ENCODE measurements at places on chromosomes 1 and 21.

DNA sequence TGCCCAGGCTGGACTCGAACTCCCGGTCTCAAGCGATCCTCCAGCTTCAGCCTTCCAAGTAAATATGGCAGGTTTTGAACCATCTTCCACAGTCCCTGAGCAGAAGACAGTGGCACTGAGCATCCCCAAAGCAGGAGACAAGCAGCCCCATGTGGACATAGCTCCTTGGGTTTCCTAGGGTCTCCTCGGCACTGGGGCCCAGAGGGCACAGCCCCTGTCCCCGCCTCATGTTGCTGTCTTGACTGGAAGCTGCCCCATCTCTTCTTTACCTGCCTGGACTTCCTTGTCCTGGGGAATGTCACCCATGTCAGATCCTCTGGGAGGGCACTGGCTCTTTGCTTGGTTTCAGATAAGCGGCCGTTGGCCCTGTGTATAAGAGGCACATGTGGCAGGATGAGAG, 263.7 kb upstream of the RAB4A start:
- no peak for DNase-seq

DNA sequence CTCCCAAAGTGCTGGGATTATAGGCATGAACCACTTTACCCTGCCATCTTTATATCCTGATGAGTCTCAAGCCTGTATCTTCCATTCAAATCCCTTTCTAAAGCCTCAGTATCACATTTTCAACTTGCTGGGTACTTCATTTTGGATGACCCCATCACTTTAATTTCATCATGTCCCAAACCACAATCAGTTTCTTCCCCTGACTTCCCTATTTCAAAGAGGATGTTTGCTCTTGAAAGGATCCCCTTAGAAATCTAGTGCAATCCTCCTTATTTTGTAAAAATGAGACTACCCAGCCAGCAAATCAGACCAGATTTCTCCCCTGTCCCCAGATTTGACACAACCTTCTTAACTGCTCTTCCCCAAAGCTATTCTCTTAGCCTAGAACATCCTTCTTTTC, 7.0 kb upstream of the TRIT1 start:
- no peak for DNase-seq

DNA sequence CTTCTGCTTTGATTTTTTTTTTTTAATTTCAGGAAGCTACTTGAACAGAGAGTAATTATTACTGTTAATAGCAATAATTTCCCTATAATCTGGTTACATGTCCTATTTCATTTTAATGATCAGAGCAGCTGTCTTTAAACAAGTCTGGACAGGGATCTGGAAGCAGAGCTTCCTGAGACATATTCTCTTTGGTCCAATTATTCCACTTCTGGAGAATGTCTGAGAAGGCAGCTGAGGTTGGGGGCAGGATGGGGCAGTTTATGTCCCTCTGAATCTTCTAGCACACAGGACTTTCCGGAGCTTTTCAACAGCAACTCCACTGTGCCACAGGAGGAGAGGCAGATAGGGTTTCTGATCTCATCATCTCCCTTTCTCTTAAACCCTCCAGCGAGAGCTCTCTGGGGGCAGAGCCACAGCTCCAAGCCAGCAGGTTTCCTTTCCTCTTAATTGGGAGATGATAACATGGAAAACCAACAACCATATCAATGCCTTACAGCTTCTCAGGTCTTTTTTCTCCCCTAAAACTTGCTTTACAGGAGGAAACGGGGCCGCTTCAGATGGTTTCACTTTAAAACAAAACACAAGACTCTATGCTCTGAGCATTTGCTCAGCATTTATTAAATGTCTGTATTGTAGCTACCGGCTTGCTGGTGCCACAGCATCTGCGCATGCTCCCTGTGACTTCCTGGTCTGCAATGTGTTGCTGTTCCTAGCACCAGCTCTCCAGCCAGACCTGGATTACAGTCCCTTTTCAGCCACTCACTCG, 425.7 kb upstream of the USP24 start:
- peak; percentile 51 for DNase-seq

DNA sequence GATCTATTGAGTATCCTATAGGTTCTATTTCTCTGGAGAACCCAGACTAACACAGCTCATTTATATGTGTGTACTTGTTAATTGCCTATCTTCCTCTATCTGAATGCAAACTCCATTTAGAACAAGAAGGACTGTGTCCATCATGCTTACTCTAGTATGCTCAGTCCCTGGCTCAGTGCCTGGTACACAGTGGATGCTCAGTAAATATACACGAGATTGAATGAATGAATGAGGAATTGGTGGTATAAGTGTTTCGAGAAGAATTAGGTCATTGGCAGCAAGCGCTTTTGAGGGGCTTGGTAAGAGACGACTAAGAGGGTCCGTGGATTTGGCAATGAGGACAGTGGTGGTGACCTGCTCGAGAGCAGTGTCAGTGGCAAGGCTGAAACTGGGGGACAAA, 112.5 kb downstream of the CSMD2 start:
- DNase-seq: no peak

GRCh38 chr1:39230261-39231190, 26.0 kb downstream of the MACF1 start:
- DNase-seq: no peak

GRCh38 chr21:28378026-28378425, 614.7 kb downstream of the LTN1 start:
- DNase-seq: no peak

DNA sequence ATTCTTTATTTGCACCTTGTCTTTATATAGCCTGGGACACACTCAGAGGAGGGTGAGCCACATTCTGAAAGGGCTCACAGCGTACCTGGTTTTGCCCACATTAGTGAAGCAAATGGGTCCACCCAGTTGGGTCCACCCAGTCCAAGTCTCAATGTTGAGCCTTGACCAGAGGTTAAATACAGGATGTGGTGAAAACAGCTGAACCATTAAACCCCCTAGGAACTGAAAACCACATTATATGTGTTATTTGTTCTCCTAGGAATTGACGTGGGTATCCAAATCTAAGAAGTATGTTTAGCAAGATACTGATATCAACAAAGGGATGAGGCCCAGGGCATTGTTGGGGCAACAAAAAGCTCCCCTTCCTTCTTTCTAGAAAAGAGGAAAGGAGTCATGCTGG, 83.8 kb downstream of the SETD4 start:
- no peak for DNase-seq

GRCh38 chr1:159763686-159764085, 17.1 kb upstream of the DUSP23 start:
- no peak for DNase-seq

DNA sequence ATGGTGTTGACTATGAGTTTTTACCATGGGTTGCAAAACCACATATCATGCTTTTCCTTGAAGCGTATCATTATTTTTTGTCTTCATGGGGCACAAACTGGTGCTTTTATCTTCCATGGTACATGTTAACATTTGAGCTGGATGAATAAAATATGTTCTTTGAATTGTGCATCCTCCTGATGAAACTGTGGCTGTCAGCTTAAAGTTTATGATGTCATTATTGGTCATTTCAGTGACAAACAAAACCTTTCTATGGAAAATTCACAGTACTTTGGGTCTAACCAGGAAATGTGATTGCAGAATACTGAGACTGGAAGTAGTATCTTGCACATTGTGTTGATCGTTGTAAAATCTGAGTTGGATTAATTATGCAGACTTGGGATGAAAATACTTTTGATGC, 291.7 kb upstream of the ZRANB2 start:
- DNase-seq: no peak

DNA sequence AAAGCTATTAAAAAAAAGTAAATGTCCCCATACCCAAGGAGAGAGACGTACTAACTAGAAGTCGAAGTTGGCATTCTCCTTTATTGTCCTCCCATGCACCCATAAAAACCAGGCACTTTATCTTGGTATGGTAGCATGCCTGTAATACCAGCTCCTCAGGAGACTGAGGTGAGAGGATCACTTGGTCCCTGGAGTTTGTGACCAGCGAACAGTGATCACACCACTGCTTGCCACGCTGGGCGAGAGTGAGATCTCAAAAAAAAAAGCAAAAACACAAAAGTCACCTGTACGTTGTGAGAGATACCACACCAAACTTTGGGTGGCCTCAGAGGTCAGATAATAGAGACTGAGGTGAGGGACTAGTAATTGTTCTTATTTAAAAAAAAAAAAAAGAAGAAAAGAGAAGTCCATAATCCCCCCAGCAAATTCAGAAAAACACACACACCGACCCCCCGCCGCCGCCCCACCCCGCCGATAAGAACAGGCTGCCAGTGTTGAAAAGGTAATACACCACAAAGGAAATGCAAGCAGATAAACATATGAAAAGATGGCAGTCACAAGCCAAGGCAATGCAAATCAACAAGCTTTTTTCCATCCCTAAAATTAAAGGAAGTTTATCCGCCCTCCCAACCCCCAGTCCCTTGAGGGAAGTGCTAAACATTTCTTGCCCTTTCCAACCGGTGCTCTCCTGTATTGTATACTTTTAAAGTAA, 3.6 kb downstream of the L1TD1 start:
- no peak for DNase-seq

DNA sequence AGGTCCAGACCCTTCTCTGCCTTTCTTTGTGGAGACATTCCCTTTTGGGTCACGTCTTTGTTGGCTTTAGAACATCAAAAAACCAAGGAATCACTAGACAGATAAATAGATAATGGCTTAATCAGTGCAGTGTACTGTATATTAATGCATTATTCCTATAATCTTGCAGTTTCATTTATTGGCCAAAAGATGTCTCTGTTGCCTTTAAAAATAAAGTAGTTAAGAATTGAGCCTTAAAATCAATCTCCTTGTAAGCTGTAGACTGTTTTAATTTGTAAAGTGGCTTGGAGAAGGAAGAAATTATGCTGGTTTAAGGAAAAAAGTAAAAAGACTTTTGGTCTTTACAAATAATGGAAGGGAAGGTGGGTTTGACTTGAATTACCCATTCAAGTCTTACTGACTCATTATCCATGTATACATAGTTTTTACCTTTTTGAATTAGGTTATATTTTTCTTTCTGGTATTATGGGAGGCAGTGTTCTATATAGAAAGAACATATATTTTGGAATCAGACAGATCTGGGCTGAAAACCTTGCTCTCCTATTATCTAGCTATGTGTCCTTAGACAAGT, 84.6 kb downstream of the VPS13D start:
- no peak for DNase-seq

DNA sequence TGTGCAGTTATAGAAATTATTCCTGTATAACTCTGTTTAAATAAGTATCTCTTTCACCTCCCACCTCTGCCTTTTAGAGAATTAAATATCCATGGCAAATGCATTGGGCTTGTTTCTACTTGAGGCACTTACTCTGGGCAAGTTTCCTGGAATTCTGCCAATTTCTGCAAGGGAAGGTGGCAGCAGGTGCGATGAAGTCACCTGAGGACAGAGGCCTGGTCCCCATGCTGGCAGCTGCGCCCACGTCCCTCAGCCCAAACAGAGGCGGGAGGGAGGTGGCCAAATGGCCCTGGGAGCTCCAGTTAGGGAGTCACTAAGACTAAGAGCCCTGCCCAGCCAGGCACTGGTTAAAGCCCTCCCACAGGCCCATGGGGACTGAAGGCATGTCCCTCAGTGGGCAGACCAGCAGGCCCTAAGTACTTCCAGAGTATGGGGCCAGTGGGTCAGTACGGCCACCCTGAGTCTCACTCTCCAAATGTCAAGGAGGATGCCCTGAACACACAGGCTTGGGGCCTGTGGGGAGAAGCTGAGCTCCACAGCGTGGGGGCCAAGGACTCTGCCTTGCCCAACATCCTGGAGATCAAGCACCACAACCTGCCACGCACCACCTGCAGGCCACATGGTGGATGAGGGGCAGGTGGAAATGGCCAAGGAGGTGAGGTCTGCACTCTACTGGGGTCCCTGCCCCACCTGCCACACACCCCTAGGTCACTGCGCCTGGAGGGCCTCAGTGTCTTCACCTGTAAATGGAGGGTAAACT, 19.4 kb downstream of the ACOT7 start:
- DNase-seq: no peak

DNA sequence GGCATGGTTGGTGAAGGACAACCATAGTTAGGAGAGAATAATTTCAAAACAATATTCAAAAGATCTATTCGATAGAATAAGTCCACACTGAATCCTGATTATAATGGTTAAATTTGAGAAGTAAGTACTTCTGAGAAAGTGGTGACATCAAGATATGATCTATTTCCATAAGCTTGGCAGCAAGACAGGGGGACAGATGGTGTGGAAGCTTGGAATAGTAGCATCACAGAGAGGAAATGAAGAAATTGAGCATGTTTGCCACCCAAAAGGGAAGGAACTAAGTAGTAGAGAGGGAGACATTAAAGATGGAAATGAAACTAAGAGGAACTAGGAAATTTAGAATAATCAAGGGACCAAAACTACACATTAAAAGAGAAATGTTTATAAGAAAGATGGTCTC, 94.5 kb downstream of the OLFM3 start:
- DNase-seq: no peak

- peak; percentile 69 for DNase-seq
These were observed at the start of gene CLSTN1 for GRCh38 chr1:9823943-9824701. Gene CLSTN1, minus strand, starts transcription at chr1:9823965. Its CDS starts 232 bp downstream, at chr1:9823733.

DNA sequence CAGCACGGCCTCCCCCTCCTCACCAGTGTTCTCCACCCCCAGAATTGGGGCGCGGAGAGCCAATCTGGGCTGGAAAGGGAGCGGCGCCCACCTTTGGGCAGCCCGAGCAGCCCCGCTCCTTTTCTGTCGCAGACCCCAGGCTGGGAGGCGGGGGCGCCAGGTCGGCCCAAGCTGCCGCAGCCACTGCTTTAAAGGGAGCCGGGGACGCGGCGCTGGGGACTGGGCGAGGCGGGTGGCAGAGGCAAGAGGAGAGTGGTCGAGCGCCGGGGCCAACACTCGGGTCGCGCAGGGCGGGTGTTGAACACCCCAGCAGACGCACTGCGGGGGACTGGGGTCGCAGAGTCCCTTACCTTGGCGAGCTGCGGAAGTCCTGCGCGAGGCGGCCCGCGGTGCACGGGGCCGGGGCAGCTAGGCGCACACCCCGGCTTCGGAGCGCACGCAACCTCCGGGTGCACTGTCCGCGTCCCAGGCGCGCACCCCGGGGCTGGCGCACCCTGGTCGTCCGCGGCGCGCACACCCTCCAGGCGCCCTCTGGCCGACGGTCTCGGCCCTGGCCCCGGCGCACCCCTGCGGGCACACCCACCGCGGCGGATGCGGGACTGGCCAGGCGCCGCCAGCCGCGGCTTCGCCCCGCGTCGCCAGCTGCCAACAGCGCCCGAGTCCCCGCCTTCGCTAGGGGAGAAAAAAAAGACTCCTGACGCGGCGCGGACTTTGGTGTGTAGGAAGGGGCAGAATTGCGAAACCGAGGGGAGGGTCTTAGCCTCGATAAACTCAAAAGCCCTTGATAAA, at the start of gene KANK4:
TSS of gene KANK4 (minus strand) at position 679 of the 789 bp plus-strand sequence. CDS start 37,870 bp downstream, outside the sequence.
- no peak for DNase-seq

- DNase-seq: no peak
These were observed 101.4 kb downstream of the PBX1 start for GRCh38 chr1:164660412-164660772.
